ENCODE measurements at places on chromosomes 7 and 10. TPM values are rescaled to one million over a fixed set of nuclear protein-coding genes. Genes with fewer than 3 reads are reported as not detected.

MRPS17 gene
- not detected for total RNA-seq

NOBOX gene
- not detected for total RNA-seq

RNF148 gene
- total RNA-seq, result 4.1 TPM

FGFBP3 gene
- 1.3 TPM for total RNA-seq

CAMK2B gene
- not detected for total RNA-seq

SH2D4B gene
- not detected for total RNA-seq

STRIP2 gene
- total RNA-seq, result 2.0 TPM

C10orf105 gene
- total RNA-seq, result not detected

NYAP1 gene
- total RNA-seq, result not detected

NFKB2 gene
- 24.6 TPM for total RNA-seq

DNA sequence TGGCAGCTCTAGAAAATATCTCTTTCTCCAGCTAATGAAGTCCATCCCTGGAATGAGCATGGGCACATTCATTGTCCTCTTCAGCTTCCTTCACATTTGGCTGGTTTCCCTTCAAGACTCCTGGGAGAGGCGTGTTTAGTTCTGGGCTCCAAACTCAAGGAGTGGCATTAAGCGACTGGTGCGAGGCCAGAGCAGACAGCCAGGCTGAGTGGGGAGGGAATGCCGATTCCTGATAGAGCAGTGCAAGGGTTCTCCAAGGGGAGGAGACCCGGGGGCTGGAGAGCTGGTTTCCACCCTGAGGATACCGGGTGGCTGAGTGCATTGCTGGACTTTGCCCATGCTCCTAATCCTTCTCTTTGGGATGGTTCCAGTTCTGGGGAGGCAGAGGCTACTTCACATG, 372.1 kb downstream of the RPS24 start:
- peak; percentile 21 for DNase-seq

DNA sequence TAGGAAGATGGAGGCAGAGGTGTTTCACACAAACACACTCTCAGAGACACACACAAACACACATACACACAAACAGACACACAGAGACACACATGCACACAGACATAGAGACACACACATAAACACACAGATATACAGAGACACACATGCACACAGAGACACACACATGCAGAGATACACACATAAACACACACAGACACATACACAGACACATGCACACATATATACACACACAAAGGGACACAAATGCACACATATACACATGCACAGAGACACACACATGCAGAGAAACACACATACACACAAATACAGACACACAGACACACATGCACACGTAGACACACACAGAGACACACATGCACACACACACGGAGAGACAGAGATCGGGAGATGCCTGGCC, 163.3 kb downstream of the TCERG1L start:
- DNase-seq, result no peak

- no peak for DNase-seq
These were observed 8.8 kb upstream of the LIMK1 start for GRCh38 chr7:74074770-74075169.

DNA sequence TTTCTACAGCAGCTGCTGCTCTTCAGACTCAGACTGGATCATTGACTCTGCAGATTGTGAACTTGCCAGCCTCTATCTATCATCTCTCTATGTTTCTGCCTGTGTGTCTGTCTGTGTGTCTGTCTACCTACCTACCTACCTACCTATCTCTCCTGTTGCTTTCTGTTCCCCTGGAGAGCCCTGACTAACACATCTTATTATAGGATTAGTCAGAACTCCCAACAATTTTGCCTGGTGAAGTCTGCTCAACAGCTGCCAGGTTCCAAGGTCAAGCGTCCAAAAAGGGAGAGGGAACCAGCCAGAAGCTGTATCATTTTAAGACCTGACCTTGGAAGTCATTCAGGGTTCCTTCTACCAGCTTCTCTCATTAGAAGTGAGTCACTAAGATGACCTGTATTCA, 579.0 kb upstream of the DPP6 start:
- DNase-seq, result no peak

GRCh38 chr10:68526634-68527307, 552 bp downstream of the SLC25A16 start:
- DNase-seq, result no peak

- DNase-seq, result no peak
These were observed 53.3 kb downstream of the DNAJB6 start for GRCh38 chr7:157389951-157390730.

DNA sequence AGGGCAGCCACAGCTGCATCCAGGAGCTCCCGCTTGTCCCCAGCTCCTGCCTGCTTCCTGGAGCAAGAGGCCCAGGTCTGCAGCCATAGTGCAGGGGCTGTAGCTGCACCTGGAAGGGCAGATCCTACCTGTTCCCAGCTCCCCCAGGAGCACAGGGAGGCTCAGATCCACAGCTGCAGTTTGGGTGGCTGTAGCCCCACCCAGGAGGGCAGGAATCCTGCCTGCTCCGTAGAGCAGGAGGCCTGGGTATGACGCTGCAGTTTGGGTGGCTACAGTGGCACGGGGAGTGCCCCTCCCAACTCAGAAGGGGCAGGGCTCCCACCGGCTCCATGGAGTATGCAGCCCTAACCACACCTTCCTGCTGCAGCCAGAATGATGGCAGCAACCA, 26.7 kb upstream of the CDCA7L start:
- DNase-seq, result no peak

GRCh38 chr10:113142601-113143362, 192.7 kb downstream of the TCF7L2 start:
- peak; percentile 64 for DNase-seq

- no peak for DNase-seq
These were observed 309.0 kb downstream of the TFEC start for GRCh38 chr7:115721293-115722217.

GRCh38 chr10:88932539-88933256, 19.9 kb downstream of the ACTA2 start:
- peak; percentile 32 for DNase-seq

DNA sequence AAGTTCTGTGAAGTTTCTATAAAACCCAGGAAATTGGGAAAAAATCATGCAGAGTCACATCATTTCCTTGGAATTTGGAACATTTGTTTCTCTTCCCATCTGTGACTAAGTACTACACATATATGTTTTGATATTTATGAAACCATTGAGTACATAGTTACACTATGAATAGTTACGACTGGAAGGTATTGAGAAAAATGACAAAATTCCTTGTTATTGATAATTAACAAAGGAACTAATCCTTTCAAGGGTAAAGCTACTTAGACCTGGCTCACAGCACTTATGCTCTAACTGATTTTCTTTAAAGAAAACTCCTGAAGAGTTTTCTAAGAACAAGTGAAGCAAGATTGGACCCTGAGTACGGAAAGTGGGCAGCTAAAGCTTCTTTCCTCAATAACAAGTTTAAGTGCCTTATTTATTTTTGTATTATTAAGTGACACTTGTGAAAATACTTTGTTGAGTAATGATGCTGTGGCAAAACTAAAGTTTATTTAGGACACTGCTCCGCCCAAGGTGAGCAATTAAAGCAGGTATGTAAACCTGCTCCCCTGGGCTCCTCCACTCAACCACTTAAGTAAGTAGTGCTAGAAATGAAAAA, 12.0 kb upstream of the GLCCI1 start:
- no peak for DNase-seq
